Tibial nerve (tissue), 4 donors: ENCODE measurements at places on chromosomes 5 and 9. TPM values are rescaled to one million over a fixed set of nuclear protein-coding genes. Genes with fewer than 3 reads are reported as not detected.
A peak's percentile ranks its signal among the peaks of the same experiment; 100 is the strongest.

DNA sequence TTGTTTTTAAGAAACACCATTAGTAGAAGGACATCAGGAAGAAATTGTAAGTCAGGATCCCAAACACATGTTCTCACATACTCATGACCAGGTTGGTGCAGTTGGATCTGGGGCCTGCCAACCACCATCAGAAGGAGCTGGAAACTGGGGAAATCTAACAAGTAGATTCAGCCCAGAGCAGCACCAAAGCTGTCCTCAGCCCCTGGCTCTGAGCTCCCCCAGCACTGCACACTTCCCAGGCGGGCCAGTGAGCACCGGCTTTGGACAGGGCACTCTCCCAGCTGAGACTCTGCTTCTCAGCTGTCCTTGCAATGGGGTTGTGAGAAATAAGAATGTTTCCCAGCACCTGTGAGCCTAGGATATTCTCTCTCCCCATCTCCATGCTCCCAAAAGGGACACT is 162.5 kb downstream of the PAX5 start:
- no peak for DNase-seq

DNA sequence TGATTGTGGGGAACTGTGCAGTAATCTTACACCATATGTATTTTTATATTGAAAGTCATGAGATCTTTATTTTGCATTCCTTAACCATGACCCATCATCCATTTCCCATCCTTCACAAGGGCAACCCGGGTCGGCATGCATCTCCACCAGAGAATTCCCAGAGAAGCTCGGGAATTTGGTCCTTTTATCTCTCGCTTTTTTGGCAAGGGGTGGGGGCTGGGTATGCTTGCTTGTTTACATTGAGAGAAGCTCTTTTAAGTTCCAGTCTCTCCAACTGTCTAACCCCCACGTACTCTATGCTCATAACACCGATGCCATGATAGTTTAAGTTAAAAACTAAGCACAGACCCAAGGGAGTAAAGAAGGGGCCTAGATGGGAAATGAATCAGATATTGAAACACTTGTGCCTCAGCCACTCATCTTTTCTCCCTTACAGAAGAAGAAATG is 109.9 kb upstream of the NFIB start:
- no peak for DNase-seq

DNA sequence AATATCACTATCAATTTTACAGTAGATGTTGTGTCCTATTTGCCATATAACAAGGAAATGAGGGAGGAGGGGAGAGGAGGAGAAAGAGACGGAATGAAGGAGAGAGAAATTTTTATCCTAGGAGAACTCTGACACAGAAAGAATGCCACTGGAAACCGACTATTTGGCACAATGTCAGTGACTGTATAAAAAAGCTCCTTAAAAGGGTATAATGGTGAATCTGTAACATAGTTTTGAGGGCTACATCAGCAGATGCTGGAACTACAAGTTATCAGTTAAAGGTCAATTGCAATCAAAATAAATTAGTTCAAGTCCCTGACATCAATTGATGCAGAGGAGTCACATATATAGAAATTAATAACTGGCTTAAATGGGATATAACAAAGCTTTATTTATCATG is 5.7 kb downstream of the EDIL3 start:
- no peak for DNase-seq

Gene JAKMIP2
- 22.7 TPM for total RNA-seq

Gene TMOD1
- 38.5 TPM for total RNA-seq

Gene ZNF454
- total RNA-seq = 3.1 TPM

Gene ITK
- 1.2 TPM for total RNA-seq

DNA sequence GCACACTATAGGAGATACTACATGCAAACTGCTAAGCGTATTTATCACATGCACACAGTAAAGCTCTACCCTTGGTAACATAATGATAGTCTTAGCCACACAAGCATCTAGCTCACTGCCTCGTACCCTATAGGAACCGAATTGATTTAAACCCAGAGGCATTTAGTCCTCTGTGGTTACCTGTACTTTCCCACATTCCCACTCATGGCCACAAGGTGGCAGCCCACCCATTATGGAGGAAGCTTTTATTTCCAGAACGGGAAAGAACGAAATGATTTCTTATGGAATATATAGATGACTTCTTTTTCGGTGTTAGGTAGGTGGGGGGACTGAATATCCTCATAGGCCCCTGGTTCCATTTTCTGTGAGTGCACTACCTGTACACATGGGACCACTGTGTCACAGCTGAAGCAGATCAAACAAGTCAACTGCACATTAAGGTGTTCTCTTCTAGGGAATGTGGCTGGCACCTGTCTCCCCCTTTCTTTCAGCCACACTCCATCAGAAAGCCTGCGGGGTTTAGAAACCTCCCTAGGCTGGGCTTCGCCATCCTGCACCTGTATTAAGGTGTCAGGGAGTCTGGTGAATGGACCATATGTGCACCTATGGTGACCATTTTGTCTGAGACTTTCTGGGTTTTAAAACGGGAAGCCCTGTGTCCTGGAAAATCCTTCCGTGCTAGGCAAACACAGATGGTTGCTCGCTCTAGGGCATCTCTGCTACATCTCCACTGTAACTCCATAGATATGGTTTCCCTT is 313.2 kb downstream of the SLIT3 start:
- peak; percentile 94 for DNase-seq

Gene PCDHB9
- total RNA-seq = 7.3 TPM

DNA sequence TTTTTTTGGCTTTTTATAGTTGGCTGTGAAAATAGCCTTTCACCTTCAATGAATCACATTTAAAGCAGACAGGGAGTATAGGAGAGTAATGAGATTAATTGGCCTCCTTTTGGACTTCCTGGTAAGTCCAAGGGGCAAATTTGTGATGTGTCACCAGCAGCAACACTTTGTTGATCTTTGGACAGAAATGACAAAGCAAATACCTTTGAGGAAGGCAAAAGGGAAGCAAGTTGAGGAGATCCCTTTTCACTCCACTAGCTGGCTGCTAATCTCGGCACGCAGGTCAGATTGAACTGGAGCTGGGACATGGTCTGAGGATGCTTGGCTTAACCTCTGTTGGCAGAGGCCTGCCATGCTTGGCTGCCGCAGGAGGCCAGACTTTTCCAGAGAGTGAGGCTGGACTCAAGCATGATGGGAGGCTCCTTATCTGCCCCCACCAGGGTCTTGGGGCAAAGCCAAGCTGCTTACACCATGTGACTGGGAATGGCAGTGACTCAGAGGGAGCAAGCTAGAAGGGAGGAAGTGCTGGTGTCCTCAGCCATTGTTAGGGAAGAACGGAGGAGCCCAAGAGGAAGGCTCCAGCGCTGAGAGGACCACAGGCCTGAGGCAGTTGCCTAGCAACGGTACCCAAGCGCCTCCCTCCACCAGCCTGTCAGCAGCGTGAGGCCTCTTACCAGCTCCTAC is 174.5 kb upstream of the MAP1B start:
- DNase-seq = peak; percentile 24

DNA sequence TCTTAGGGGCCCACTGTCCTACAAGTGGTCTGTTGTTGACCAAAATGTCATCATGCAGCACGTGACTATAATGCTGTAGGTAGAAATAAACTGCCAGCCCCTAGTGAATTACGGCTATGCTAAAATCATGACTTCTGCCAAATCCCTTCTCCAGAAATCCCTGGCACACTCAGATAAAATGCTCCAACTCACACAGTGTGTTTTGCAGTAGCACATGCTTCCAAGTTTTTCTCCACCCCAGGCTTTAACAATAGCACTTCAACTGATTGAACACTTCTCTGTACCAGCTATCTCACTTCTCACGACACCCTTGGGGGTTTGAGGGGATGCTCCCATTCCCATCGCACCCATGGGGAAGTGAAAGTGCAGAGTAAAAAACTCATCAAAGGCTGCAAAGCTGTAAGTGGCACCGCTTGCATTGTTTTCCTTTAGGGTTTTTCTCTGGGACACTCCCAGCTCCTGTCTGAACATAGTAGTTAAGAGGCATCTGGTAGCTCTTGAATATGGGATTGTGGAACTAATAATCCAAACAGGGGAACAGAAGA is 151.0 kb upstream of the SLC24A2 start:
- DNase-seq = no peak

Gene SLC34A1
- not detected for total RNA-seq

- no peak for DNase-seq
These were observed 297.9 kb upstream of the PTGER4 start for GRCh38 chr5:40381676-40382363.

DNA sequence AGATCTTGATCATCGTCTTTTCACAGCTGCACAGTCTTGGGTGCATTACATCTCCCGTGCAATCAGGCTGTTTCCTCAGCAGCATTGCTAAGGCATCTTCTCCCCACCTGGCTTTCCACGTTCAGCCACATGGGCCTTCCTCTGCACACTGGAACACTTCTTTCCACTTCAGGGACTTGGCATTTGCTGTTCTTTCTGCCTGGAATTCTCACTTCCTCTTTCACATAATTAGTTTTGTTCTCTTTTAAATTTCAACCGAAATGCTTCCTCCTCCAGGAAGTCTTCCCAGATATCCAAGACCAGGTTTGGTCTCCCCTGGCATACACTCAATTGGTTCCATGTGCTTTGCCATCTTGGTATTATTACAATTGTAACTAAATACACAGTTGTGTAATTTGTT is 43.8 kb downstream of the WHRN start:
- no peak for DNase-seq

- no peak for DNase-seq
These were observed 53.9 kb downstream of the SEMA6A start for GRCh38 chr5:116520771-116521170.

DNA sequence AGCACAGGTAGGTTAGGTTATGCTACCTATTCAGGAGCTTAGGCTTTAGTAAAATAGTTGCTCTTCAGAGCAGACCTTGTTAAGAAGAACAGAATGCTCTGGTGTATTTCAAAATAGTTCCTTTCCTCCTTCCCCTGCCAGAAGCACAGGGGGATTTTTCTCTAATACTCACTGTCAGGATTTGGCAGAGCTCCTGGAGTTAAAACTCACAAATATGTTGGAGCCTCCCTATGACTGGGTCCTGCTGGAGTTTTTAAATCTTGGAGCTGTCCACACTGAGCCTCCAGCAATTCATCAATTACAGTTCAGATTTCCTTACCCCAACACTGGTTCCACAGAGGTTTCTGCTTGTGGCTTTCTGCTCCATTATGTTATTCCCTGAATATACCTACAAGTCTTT is 1233.8 kb upstream of the WWC1 start:
- no peak for DNase-seq

- no peak for DNase-seq
These were observed 8.6 kb downstream of the CHMP5 start for GRCh38 chr9:33273266-33273971.

DNA sequence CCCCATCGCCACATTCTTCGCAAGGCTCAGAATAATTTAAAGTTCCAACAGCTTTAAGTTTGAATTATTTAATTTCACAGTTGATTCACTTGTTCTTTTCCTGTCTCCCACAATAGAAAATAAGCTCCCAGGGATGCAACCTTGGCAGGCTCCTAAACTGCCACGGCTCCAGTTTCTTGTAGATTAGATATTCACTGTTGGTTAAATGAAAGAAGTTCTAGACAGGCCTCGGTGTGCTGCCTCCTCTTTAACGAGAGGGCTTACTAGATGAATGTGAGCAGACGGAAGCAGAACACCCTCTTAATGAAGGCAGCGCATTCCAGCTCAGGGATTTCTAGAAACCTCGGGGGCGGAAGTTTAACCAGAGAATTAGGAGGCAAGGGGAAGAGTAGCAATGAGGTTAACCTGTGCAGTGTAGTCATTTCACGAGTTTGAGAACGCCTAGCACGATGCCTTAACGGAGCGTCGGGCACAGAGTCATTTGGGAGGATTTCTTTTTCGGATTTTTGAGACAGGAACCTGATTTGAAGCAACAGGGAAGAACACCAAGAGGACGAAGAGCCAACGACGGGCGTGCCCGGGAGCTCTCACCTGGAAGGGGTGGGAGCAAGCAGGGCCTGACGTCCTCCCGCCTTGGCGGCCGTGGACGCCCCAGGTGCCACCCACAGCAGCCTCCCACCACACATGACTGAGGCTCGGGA is 637 bp upstream of the SMC5 start:
- peak; percentile 22 for DNase-seq

GRCh38 chr9:70983723-70984295 is 137.6 kb downstream of the TRPM3 start:
- no peak for DNase-seq

DNA sequence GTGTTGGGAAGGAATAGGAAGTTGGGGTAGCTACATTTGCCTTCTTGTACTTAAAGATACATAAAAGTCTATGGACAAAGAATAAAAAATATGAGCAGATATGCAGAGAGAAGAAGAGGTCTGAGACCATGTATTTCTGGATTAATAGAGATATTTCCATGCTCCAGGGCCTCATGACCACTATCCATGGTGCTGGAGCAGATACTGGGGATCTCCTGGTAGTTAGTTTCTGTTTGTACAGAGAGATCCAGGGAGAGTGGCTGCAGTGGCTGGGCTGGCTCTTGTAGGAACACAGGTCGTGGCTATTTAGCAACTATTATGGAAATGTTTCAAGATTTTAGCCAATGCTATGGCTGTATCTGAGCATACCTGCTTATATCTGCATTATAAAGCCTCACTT is 184.2 kb upstream of the TMEM161B start:
- DNase-seq = no peak

GRCh38 chr5:147384346-147385193 is 125.3 kb downstream of the DPYSL3 start:
- no peak for DNase-seq

DNA sequence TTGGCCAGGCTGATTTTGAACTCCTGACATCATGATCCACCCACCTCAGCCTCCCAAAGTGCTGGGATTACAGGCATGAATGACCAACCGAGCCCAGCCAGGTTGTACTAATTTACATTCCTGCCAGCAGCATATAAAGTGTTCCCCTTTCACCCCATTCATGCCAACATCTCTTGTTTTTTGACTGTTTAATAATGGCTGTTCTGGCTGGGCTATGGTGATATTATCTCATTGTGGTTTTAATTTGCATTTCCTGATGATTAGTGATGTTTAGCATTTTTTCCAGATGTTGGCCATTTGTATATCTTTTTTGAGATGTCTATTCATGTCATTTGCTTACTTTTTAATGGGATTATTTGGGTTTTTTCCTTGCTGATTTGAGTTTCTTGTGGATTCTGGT is 87.3 kb downstream of the INVS start:
- DNase-seq = no peak

- no peak for DNase-seq
These were observed 166.8 kb downstream of the ATP10B start for GRCh38 chr5:160685219-160685618.

Gene SYK
- 13.1 TPM for total RNA-seq

Gene SOX30
- not detected for total RNA-seq

DNA sequence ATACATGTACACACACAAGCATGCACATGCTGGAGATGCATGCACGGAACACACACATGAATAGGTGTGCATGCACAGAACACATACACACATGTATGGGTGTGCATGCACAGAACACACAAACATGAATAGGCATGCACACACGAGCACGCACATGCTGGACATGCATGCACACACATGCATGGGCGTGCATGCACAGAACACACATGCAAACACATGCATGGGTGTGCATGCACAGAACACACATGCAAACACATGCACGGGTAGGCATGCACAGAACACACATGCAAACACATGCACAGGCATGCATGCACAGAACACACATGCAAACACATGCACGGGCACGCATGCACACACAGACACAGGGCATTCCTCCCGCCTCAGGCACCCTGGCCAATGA is 382.3 kb downstream of the IRX2 start:
- DNase-seq = no peak
